Stimulated activated CD4-positive, alpha-beta T cell treated with anti-CD3 and anti-CD28 coated beads, Interleukin-15, amount 100 ng/mL, for 48 hours (primary cell): ENCODE measurements at places on chromosomes 7 and 10.

DNA sequence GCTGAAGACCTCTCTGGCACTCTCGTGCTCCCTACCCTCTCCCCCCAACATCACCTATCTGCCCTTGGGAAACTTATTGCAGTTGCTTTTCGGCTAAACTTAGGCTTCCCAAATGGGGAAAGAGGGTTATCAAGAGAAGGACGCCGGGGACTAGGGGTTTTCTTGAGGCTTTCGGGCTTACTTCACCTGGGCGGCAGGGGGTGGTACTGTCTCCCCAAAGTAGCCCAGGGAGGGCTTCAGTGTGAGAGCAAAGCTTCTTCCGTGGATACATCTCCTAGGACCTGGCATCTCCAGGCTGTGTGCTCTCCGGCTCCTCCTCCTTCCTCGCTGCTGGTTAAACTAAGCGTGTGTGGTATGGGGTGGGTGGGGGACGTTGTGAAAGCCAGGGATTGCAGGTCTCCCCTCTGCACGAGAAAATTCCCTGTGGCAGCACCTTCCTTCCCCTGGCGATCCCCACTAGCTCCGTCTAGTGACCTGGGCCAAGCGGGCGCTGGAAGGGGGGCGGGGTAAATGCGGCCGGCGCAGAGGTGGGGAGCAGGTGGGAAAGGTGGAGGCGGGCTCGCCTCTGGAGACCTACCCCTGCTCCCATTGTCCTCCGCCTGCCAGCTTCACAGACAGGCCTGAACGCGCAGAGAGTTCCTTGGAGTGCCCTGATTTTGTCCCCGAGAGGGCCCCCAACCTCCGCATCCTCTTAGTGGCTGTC is 1.1 kb downstream of the PLXDC2 start:
- DNase-seq = no peak

DNA sequence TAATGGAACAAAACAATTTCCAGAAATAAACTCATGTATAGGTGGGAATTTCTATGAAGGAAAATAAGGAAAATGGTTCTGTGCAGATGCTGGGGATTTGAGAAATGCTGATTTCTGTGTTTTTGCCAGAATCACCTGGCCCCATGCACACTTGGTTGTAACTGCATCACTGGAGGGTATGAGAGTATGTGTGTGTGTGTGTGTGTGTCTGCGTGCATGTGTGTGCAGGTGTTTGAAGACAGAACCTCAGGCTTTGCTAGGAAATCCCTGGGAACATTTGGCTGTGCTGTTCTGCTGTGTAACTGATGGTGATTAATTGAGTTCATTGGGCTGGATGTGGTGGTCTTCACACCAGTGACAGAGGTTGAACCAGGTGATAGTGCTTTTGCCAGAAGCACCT is 141.6 kb downstream of the CAMK1D start:
- no peak for DNase-seq

GRCh38 chr7:2812831-2813230 is 31.3 kb downstream of the GNA12 start:
- DNase-seq = no peak

DNA sequence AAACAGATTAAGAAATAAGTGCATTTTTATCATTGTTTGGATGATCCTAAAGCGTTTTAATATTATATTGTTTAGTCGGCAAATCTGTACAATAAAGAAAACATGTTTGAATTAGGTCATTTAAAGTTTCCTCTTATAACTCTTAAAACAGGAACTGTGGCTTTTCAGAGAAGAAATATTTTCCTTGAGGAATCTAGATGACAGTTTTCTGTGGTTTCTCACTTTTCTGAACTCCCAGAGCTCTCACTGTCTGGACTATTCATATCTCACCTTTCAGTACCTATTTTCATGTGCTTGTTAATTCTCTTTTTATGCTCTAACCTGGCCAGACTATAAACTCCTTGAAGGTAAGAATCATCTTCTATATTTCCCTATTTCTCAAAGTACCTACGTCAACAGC is 135.1 kb downstream of the CHN2 start:
- no peak for DNase-seq

DNA sequence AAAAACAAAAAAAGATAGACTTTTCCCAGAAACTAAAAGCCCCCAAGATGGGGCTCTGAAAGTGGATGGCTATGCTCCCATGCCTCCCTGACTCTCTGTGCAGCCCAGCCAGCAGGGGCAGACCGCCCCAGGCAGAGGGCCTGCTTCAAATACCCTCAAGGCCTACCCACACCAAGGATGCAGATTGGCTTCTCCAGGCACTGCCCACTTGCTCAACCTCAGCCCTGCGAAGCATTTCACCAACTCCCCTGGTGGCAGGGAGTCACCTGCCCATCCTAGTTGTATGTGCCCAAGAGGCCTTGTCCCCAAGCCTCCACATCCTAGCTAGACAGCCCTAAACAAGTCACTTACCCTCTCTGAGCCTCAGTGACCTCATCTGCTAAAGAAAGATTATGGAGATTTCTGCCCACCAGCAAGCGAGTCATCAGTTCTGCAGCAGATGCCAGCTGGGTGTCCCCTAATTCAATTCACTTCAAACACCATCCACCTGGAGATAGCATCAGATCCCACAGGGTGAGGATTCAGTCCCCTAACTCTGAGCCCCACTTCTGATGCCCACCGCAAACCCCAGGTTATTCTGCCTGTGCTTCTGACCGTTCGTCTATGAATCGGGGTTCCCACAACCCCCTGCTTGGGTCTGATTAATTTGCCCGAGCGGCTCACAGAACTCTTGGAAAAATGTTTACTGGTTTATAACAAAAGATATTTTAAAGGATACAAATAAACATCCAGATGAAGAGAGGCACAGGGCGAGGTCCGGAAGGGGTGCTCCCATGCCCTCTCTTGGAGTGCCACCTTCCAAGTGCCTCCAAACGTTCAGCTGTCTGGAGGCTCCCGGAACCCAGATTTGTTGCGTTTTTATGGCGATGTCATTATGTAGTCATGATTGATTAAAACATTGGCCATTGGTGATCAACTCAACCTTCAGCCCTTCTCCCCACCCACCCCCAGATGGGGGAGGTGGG is 18.6 kb upstream of the ZMIZ1 start:
- DNase-seq = no peak

- no peak for DNase-seq
Measured at GRCh38 chr7:50146692-50147091, 53.6 kb upstream of the ZPBP start.

GRCh38 chr7:101363196-101363733 is 590 bp downstream of the COL26A1 start:
- DNase-seq = no peak

- DNase-seq = no peak
Measured at GRCh38 chr10:76404531-76404930, 973.1 kb downstream of the LRMDA start.

DNA sequence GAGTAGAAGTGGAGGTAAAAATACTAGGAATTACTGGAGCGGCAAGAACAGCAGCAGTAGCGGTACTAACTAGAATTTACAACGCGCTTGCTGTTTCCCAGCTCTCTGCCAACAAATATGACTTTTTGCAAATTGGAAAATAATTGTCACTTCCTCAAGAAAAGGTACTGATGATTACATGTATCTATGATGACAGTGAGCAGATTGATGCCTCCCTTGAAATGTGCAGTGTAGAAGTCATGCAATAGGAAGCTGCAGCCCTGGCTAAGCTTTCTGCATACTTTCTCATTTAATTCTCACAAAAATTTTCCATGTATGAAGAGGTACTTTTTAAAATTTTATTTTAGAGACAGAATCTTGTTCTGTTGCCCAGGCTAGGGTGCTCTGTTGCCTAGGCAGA is 49.9 kb downstream of the ANK3 start:
- no peak for DNase-seq

DNA sequence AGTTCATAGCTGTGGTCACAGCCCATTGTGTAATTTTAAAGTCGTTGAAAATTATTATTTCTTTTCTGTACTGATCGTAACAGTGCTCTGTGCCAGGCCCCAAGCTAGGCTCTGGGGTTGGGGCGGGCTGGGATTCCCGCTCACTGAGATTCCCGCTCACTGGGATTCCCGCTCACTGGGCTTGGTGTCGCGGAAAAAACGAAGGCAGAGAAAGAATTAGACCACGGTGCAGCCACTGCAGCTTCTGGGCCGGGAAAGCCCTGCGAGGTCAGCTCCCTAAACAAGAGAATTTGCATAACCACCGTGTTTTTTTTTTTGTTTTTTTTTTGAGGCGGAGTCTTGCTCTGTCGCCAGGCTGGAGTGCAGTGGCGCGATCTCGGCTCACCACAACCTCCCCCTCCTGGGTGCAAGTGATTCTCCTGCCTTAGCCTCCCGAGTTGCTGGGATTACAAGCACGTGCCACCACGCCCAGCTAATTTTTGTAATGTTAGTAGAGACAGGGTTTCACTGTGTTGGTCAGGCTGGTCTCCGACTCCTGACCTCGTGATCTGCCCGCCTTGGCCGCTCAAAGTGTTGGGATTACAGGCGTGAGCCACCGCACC is 31.2 kb downstream of the FOXK1 start:
- no peak for DNase-seq

DNA sequence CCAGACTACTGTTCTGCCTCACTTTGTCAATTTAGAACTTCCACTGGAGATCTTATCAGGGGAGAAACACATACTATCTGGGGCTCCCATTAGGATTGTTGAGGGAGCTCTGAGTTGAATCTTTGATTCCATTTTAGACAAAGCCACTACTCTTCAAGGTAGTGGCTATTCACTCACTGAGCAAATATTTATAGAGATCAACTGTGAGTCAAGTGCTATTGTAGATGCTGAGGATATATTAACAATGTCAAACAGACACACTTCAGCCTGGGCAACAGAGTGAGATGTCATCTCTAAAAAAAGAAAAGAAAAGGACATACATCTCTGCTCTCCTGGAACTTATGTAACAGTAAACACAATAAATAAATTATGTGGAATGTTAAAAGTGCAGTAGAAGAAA is 315.3 kb downstream of the PTEN start:
- DNase-seq = no peak

DNA sequence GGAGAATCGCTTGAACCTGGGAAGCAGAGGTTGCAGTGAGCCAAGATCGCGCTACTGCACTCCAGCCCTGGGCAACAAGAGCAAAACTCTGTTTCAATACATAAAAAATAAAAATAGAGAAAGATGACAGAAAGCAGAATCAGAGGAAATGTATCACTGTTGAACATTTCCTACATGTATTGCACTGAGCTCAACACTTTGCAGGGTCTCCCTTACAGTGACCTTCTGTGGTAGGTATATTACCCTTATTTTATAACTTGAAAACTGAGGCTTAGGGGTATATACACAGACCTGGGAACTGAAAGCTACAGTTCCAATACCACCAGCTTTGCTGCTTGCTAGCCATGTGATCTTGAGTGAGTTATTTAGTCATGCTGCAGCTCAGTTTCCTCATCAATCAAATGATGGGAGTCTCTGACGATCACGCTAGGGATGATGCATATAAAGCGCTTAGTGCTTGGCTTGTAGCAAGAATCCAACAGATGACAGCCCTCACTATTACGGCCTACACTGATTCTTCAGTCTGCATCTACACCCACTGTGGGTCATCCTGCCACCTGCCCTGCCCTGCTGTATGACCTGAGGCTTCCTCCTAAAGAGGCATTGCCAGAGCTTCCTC is 99.0 kb downstream of the PDE1C start:
- no peak for DNase-seq

- DNase-seq = no peak
Measured at GRCh38 chr10:14658331-14659127, 116.2 kb downstream of the FAM107B start.

GRCh38 chr10:72329290-72330068 is 25.2 kb downstream of the DNAJB12 start:
- no peak for DNase-seq
